RPMI7951 (cell line): ENCODE measurements at places on chromosomes 3 and 15. TPM values are rescaled to one million over a fixed set of nuclear protein-coding genes. Genes with fewer than 3 reads are reported as not detected.
A peak's percentile ranks its signal among the peaks of the same experiment; 100 is the strongest.

DNA sequence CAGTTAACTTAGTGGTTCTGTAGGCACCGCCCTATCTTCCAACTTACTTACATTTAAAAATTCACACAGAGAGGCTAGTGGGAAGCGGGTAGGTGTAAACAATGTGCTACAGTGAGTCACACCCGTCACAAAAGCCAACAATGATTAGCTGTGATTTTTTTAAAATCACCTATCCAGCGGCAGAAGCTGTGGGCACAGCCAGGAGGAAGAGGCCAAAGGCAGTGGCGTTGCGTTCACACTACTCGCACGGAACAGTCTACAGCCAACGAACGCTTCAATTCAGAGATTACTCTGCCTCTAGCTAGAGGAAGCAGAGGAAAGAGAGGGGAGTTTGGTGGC, 2.5 kb upstream of the NLGN1 start:
- DNase-seq = peak; percentile 49

DNA sequence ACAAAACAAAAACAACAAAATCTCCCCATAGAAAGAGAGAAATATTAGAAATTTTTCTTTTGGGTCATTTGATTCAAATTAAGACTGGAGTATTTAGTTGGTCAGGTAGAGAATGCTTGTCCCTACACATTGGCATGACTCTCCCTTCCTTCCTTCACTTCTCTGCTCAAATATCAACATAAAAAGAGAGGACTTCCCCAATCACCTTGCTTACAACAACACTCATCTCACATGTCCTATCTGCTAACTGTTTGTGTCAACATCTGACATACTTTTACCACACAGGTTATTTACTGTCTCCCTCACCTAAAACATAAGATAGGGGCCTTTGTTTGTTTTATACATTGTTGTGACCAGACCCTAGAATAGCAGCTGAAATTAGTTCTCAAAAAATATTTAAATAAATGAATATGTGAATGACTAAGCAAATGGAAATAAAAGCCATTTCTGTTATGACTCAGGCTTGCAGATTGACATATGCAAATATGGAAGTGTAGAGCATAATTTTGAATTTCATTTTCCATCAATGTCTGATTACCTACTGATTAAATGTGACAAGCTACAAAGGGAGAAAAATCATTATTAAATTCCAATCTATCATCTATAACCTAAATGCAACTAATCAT, 304.8 kb downstream of the CTNNB1 start:
- no peak for DNase-seq

DNA sequence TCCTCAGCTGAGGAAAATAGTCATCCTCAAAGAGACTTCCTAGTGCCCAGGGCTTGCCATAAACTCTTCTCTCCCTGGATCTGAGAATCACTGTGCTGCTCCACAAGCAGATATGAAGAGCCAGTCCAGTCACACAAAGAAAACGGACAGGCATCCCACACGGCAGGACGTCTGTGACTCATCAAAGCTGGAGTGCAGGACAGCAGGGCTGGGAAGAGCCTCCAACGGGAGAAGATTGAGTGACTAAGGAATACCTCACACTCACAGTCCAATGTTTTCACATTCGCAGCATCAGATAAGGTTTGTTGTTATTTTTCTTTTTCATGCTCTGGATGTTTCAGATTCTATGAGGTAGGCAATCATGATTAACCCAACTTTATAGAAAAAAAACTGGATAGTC, 57.8 kb downstream of the NEK10 start:
- DNase-seq = peak; percentile 97

DNA sequence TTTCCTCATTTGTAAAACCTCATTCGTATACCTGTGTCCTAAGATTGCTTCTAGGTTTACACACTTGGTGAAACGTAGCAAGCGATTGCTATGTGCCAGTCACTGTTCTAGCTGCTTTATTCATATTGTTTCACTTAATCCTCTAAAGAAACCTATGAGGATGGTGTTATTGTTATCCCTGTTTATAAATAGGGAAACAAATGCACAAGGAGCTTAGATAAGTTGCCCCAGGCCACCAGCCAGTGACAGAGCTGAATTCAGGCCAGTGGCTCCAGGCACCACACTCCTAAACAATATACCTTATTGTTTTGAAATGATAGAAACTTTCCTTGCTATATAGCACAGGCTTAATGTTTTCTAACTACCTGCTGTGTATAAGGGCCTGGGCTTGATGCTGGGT, 44.0 kb downstream of the LPP start:
- DNase-seq = no peak

- DNase-seq = no peak
Measured at GRCh38 chr3:117914540-117915100, 1120.0 kb downstream of the IGSF11 start.

GRCh38 chr3:131174752-131175151, 148.1 kb downstream of the NEK11 start:
- peak; percentile 26 for DNase-seq

GRCh38 chr3:172208586-172209332, 169.4 kb downstream of the FNDC3B start:
- DNase-seq = peak; percentile 10

Gene TIGIT
- total RNA-seq = not detected in 2 replicates
